Smooth muscle cell of the umbilical artery (primary cell): ENCODE measurements at places on chromosomes 3 and 15. TPM values are rescaled to one million over a fixed set of nuclear protein-coding genes. Genes with fewer than 3 reads are reported as not detected.

PLA2G4D gene
- not detected in 2 replicates for total RNA-seq

C2CD4B gene
- total RNA-seq: not detected in 2 replicates

BTLA gene
- total RNA-seq: 0.42 TPM in 1 of 2 replicates, not detected in the other

EPHB1 gene
- 1.8 and 8.9 TPM in 2 replicates for total RNA-seq

AHSG gene
- total RNA-seq: under 0.01 and 0.09 TPM in 2 replicates

OR5K2 gene
- total RNA-seq: not detected in 2 replicates

CCDC80 gene
- total RNA-seq: 325 and 1,122 TPM in 2 replicates

SLCO2A1 gene
- total RNA-seq: not detected in 2 replicates

CTXN2 gene
- not detected in 2 replicates for total RNA-seq

CFAP20DC gene
- 1.8 and 2.7 TPM in 2 replicates for total RNA-seq

GOLGA8R gene
- total RNA-seq: 1.2 and 3.3 TPM in 2 replicates

KLF15 gene
- total RNA-seq: 0.59 TPM in 1 of 2 replicates, not detected in the other

TSC22D2 gene
- 9.5 and 18.0 TPM in 2 replicates for total RNA-seq

PLA2G4E gene
- total RNA-seq: not detected in 2 replicates

THBS1 gene
- 671 and 1,064 TPM in 2 replicates for total RNA-seq

RETNLB gene
- total RNA-seq: not detected in 2 replicates

STXBP5L gene
- total RNA-seq: 2.1 and 2.7 TPM in 2 replicates

MITF gene
- 0.74 and 3.6 TPM in 2 replicates for total RNA-seq
